ENCODE measurements at places on chromosomes 7 and 10.

DNA sequence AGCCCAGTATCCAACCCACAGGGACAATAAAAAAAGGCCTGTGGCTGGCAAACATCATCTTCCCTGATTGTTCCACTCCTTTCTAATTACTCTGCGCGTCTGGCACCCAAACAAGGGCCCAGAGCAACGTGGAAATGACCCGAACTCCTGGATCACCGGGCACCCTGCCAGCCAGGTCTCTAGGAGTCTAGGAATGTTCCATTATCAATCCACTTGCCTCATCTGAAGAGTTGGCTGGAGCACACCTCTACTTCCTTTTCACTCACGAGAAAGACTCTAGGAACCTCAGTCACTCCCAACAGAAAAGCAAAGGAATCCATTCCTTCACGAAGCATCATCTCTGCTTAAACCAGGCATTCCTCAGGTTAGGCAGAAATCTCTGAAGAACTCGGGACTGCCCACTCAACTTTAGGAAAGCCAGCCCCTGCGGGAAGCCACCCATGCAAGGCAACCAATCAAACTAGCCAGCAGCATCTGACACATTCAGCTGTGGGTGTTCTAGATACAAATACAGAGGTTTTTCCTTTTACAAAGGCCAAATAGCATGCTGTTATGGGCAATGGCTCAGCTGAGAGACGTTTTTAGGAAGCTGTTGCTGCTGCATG lies 37.7 kb downstream of the ATXN7L1 start:
- no peak for DNase-seq

GRCh38 chr10:122682522-122682921 lies 17.1 kb downstream of the C10orf120 start:
- no peak for DNase-seq

DNA sequence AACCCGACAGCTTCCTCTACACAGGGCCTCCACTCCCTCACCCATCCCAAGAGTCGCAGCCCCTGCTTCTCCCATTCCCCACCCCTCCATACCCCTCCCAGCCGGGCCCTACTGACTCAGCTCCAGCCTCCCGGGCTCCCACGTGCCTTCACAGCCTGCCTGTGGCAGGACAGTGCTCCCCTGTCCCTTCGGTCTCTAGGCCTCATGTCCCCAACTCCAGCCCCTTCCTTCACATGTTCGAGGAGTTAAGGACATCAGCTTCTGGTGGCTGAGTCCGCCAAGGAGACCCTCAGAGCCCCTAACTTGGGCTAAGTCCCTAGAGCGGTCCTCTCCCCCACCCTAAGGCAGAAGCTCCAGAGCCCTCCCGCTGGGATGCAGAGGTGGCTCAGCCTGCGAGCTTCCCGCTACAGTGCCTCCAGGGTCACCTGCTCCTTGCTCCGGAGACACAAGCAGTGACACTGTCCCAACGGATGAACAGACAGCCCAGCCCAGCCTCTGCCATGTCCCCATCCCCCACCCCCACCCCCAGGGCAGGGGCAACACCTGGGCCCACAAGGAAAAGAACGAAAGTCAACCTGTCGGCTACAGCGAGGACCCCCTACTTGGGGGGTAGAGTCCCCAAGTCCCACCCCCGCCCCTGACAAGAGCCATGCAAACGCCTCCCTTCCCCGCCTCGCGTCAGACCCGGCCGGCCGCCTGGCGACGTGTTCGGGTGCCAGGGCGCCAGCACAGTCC lies 716 bp downstream of the SMARCD3 start:
- DNase-seq, result no peak

DNA sequence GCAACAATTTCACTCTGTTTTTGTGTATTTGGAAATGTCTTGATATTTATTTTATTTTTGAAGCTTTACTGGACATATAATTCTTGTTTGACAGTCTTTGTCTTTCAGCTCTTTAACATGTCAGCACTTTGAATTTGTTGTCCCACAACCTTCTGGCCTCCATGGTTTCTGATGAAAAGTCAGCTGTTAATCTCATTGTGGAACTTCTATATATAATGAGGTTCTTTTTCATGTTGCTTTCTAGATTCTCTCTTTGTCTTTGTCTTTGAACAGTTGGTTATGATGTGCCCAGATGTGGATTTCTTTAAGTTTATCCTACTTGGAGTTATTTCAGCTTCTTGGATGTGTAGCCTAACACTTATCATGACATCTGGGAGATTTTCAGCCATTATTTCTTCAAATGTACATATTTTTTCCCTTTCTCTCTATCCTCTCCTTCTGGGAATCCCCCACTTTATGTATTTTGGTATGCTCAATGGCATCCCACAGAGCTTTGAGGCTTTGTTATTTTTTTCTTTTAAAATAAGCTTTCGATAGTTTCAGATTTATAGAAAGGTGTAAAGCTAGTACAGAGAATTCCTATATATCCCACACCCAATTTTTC lies 9.5 kb upstream of the LMTK2 start:
- DNase-seq, result no peak

DNA sequence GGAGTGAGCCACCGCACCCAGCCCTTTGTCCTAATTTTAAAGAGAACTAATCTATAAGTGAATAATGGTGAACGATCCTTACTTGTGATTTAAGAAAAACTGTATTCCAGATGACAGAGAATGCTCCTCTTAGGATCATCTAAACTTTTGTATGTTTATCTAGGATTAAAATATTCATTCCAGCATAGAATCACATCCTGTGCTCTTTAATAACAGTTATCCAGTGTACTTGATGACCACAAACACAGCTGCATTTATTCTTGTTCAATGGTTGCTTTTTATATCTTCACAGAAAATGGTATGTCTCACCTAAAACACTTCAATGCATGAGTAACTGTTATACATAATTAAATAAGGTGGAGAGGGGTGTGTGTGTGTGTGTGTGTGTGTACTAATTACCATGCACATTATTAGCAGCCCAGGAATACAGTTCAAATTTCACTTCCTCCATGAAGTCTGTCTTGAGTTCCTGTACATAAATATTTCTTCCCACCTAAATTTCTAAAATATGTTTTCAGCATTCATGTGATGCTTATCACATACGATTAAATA lies 38.5 kb upstream of the SEMA3C start:
- no peak for DNase-seq

GRCh38 chr7:74025730-74026129 lies 2.2 kb upstream of the ELN start:
- DNase-seq, result no peak

GRCh38 chr10:121998462-121998861 lies 9.5 kb downstream of the TACC2 start:
- DNase-seq, result no peak

- no peak for DNase-seq
Observed at GRCh38 chr10:21318540-21319167, 206.8 kb downstream of the SKIDA1 start.

DNA sequence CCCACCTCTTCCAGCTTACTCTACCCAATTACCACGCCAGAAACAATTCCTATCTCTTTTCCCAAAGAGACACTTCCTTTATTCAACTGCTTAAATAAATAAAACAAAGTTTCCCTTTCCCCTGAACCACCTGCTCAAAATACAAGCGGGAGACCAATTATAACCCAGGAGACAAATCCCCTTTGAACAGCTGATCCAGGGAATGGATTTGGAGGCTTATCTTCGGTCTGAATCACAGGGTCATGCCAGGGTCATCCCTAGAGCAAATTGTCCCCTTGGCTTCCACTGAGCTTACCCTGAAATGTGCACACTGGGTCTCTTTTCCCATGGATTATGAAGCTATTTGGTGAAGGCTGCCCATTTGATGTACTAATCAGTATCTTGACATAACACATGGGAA lies 99.9 kb upstream of the JAZF1 start:
- DNase-seq, result no peak

DNA sequence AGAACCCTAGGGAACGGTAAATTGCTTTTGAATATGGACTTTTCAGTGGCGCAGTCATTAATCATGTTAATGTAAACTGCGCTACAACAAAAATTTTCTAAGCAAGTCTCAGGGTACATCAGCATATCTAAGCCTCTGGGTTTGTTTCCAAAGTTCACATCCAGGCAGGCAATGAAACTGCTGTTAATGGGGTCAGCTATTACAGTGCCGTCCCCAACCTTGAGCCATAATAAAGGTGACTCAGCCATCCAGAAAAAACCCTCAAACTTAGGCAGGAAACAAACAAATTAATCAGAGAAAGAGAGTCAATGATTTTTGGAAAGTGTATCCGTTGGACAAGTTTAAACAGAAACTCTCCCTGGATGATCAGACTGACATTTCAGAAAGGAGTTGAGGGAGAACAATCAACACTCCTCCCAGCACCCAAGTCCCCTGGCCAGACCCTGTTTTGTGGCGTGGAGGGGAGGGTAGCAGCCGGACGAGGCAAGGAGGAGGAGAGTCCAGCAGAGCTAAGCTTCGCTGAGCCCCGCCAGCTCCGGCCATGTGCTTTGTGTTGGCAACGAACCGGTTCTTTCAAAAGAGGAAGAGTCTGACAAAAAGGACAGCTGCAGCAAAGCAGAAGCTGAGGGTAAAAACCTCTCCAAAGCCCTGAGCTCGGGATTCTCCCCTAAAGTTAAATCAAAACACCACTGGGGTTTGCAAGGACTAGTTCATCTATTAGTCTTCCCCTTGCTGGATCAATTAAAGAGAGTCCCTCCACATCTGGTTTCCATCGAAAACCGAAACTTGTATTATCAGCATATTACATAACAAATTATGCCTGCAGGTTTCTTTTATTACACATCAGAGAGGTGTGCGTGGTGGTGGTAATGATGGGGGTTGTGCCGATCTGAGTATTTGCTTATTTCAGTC lies 3.6 kb downstream of the FAM53B start:
- no peak for DNase-seq

DNA sequence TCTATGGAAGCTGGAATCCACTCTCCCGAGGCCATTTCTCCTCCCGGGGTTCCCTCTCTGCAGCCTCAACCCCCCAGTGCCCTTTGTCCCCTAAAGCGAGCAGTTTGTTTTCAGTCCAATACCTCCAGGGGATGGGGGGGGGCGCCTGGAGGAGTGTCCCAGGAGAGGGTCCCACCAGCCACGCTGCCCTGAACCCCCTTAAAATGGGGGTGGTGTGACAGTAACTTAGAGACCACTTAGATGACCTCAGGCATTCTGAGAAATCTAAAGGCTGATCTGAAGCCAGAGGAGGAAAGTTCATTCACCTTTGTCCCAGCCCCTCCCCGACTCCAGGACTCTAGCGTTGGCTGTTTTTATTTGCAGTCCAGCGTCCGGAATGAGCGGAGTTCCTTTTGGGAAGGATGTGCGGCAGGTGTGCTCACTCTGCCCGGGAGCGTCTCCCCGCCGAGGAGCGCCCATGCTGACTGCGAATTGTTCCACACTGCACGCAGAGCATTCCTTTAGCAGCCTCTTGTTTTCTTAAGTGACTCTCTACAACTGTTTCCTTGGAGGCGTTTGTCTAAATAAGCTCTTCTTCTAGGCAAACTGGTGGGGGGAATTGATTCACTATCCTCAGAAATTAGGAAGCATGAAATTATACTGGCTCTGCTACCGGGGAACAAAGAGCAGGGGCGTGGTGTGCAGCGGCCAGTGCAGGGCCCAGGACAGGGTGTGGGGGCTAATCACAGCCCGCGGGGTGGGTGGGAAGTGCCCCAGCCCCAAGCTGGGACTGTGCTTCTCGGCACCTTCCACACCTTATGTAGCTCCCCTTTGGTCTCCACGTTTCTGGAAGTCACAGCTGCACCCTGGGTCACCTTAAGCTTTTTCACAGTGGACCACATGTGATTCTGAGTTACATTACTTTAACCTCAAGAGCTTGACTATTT lies 46.3 kb downstream of the SYPL1 start:
- DNase-seq, result no peak

DNA sequence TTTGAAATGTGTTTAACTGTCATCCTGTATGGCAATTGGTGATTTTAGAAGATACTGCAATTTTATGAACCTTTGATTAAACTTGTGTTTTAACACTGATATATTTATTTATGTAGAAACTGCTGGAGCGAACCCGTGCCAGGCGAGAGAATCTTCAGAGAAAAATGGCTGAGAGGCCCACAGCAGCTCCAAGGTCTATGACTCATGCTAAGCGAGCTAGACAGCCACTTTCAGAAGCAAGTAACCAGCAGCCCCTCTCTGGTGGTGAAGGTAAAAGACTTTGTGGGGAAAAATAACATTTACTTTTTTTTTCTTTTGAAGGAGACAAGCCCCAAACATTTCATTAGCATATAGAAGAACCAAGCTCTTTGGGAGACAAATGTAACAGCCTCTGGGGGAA lies 6.5 kb downstream of the ANLN start:
- no peak for DNase-seq

- no peak for DNase-seq
Observed at GRCh38 chr7:26856176-26856985, 8.0 kb downstream of the SKAP2 start.

GRCh38 chr7:19619122-19619521 lies 89.7 kb downstream of the POLR1F start:
- DNase-seq, result no peak

DNA sequence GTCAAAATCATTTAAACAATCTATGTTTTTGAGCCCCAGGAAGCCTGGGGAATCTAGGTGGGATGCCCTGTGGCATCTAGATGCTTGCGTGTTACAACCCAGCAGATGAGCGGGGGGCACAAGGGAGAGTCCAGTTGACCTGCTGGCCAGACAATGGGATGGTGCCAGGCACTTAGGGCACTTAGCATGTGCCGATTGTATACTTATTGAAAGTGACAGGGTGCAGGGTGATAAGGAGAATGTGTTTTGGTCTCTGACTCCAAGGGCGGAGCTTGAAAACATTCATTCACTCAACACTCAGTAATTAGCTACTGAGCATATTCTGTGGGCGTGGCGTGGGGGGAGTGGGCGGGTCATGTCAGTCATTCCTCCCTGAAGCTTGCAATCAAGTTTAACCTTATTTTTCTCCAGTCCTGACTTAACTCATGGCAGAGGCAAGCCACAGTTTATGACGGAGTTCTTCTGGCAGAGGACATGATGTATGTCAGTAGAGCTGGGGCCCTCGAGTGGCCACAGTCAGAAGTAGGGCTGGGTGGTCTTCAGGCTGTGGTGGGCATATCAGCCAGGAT lies 115.1 kb downstream of the PRKCQ start:
- DNase-seq, result no peak

- DNase-seq, result no peak
Observed at GRCh38 chr10:77686096-77686495, 48.5 kb upstream of the KCNMA1 start.

DNA sequence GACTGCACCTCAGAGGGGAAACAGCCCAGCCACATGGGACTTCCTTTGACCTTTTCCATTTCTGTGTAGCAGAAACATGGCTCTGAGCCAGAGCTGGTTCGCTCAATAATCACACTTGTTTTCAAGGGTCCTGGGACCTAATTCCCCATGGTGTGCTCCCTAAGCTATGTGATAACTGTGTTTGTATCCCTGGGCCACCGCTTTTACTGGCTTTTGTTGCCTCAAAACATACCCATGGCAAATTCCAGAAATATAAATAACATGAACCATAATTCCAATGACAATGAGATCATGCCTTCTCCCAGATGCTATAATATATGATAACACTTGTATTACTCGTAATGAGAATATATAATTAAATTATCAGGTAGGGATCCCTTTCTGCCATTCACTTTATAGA lies 196.4 kb downstream of the GFRA1 start:
- no peak for DNase-seq

DNA sequence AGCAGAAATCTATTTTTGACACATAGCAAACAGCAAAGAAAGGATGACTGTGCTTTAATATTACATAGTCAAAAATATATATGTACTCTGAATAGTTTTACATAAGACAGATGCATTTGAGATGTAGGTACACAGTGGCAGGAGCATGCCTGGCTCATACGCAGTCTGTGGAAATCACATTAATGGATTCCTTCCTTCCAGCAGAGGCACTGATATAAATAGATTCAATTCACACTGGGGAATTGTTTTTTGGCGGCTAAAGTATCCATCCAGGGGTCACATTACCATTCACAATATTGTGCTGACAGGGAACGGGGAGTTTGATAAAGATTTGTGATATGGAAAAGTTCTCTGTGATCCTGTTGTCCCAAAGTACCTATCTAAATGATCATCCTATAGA lies 72.5 kb upstream of the AGR3 start:
- DNase-seq, result no peak

Data from right renal pelvis (tissue), 4 donors.